ENCODE measurements at places on chromosomes 1 and 21. TPM values are rescaled to one million over a fixed set of nuclear protein-coding genes. Genes with fewer than 3 reads are reported as not detected.

LMX1A gene
- total RNA-seq: not detected

LPAR3 gene
- total RNA-seq: not detected

OR2L13 gene
- not detected for total RNA-seq

KCNA2 gene
- not detected for total RNA-seq

DHX9 gene
- 132 TPM for total RNA-seq

COP1 gene
- 38.7 TPM for total RNA-seq

SPTA1 gene
- 0.20 TPM for total RNA-seq

VAV3 gene
- 4.0 TPM for total RNA-seq

DMRTA2 gene
- total RNA-seq: not detected

CR1L gene
- total RNA-seq: 1.00 TPM

DCST1 gene
- total RNA-seq: not detected

C1orf21 gene
- 13.6 TPM for total RNA-seq

A3GALT2 gene
- not detected for total RNA-seq

SPATA45 gene
- not detected for total RNA-seq

RBM34 gene
- total RNA-seq: 48.8 TPM

CHODL gene
- not detected for total RNA-seq

DVL1 gene
- 41.1 TPM for total RNA-seq

PEAR1 gene
- total RNA-seq: 46.7 TPM

KRTAP19-3 gene
- total RNA-seq: not detected

OR10Z1 gene
- total RNA-seq: not detected

CYP4B1 gene
- not detected for total RNA-seq

ANKRD34A gene
- total RNA-seq: 0.05 TPM

LCE5A gene
- total RNA-seq: not detected

DMBX1 gene
- total RNA-seq: not detected

INKA2 gene
- 4.4 TPM for total RNA-seq

TACSTD2 gene
- total RNA-seq: 10.3 TPM

C1orf87 gene
- not detected for total RNA-seq

RGS7 gene
- total RNA-seq: 0.30 TPM

TMEM35B gene
- total RNA-seq: 37.3 TPM

PDPN gene
- total RNA-seq: 24.5 TPM

TAS1R1 gene
- 0.10 TPM for total RNA-seq

TNFAIP8L2 gene
- 1.1 TPM for total RNA-seq

SLC22A15 gene
- not detected for total RNA-seq

PHLDA3 gene
- total RNA-seq: 85.6 TPM

KLF17 gene
- not detected for total RNA-seq

RASAL2 gene
- total RNA-seq: 12.3 TPM

CACHD1 gene
- 9.2 TPM for total RNA-seq

S100A14 gene
- not detected for total RNA-seq

ZNF670 gene
- total RNA-seq: 3.1 TPM

PGLYRP4 gene
- not detected for total RNA-seq

NEK7 gene
- 33.6 TPM for total RNA-seq

DFFA gene
- total RNA-seq: 44.2 TPM

TRIM45 gene
- 2.1 TPM for total RNA-seq

DEPDC1 gene
- total RNA-seq: 24.8 TPM

ATP6V1G3 gene
- total RNA-seq: not detected

Measured in mammary microvascular endothelial cell (primary cell).